ENCODE measurements at places on chromosomes 12 and 14.
A peak's percentile ranks its signal among the peaks of the same experiment; 100 is the strongest.

DNA sequence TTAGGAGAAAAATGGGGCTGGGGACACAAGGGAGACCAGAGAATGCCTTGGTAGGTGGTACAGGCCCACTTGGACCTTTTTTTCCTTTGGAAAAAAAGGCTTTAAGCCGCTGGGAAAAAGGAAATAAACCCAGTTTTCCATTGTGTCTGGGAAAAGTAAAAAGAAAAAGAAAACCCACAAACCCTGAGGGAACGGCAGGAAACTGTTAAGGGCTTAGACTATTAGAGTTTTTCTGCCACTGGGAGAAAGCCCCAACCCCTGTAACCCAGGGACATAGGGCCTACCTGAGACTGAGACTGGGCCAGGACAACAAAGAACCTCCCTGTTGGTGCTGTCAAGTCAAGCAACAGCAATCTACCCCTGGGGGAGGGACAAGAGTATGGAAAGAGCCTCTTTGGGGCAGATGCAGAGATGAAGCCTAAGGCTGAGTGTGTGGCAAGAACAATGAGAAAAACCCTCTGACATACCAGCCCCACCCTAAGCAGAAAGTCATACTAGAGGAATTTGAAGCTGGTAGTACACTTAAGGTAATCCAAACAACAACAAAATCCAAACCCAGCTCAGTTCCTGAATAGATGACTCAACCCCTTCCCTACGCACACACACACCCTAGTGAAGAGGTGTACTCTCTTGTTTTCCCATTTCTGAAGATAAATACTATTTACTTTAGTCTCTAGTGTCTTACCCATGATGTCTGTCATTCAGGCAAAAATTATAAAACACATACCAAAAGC is 22.8 kb downstream of the ATF1 start:
- no peak for DNase-seq

DNA sequence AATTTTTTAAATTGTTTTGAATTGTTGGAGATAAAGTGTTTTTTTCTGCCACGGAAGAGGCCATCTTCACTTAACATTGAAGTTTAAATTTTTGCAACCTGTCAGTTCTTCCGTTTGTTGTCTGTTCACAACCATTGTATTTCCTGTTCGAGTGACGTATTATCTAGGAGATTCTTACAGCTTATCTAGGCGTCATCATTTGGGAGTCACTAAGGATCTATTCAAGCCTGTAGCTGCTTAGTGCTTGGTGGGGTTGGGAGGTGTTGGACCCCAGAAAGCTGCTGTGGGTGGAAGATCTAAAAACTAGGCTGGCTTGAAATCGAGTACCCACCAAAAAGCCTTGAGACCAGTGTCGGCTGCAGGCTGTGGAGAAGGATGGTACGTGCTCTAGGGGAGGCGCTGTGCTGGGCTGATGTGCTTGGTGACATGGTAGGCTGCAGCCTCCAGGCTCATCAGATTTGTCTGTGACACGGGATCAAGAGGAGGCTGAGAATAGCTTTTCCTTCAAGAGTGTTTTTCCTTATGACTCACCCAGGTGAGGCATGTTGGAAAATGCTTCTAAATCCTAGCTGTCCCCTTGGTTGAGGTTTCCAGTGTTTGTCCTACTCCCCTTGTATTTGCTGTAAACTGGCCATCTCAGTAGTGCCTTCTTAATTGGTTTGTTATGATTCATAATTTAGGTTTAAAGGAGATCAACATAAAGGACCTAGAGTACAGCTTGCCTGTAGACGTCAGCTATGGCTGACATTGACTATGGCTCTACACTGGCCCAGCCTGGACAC is 57.8 kb downstream of the ATG14 start:
- no peak for DNase-seq

- DNase-seq, result no peak
These were observed 62.2 kb downstream of the GNG2 start for GRCh38 chr14:51922624-51923023.

DNA sequence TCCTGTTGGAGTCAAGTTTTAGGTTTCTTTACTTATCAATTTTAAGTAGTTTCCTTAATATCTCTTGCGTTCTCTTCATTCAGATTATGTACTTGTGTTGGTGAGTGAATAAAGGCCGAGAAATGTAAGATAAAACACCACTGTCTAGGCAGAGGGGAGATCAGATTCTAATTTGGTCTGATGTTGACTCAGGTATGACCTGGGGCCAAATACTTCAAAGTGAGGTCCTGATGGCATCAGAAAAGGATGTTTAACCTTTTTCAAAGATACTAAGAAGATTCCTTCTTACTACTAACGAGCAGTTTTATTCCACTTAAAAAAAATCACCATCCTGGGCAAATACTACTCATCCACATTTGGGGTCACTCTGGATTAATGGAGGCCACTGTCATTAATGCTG is 26.9 kb downstream of the APPL2 start:
- DNase-seq, result no peak

DNA sequence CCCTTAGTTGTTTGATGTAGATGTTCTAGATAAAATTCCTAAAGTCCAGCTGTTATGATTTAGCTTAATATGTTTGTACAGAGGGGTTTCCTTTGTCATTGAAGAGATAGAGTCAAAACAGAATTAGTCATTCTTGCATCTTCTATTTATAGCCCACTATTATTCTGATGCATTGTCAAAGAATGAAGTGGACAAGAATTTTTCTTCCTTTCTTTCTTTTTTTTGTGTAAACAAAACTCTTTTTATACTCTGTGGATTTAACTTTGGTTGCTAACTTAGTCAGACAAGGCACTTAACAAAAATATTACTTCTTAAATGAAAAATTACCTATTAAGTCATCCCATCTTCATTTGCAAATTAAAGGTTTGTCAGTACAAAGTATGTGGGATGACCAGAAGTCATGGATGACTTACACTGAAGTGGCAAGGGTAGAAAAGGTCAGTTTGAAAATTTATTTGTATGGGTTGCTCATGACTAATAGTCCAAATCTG is 215.6 kb upstream of the DDHD1 start:
- no peak for DNase-seq

GRCh38 chr12:121610239-121611149 is 15.8 kb upstream of the ORAI1 start:
- DNase-seq, result no peak

- DNase-seq, result no peak
These were observed 23.9 kb downstream of the UBE3B start for GRCh38 chr12:109501299-109501698.

- DNase-seq, result no peak
These were observed 20.8 kb downstream of the TPCN1 start for GRCh38 chr12:113242026-113242418.

DNA sequence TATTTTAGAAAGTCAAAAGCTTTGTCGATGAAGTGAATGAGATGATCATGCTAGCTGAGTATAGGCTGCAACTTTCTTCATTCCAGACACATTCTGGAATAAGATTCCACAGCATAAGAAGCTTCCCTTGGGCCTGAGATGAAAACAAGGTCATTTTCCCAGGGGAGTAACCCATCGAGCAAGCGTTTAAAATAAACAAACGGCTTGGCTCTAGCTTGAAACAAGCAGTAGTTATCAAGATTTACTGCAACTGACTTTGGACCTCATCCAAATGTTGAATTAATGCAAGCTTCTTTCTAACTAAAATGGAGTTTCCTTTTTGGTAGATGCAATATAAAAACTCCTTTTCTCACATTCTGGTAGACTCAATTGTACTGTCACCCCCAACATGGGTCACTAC is 23.0 kb downstream of the KCNJ8 start:
- DNase-seq, result no peak

DNA sequence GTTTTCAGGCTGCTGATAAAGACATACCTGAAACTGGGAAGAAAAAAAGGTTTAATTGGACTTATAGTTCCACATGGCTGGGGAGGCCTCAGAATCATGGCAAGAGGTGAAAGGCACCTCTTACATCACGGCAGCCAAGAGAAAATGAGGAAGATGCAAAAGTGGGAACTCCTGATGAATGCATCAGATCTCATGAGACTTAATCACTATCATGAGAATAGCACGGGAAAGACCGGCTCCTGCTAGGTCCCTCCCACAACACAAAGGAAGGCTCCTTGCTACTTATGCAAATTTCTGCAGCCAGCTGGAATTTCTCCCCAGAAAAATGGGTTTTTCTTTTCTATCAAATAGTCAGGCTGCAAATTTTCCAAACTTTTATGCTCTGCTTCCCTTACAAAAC is 174.1 kb upstream of the RMST start:
- no peak for DNase-seq

- peak; percentile 59 for DNase-seq
These were observed 1.9 kb downstream of the ATP6V0A2 start for GRCh38 chr12:123713823-123714585.

- no peak for DNase-seq
These were observed 24.3 kb upstream of the PCNX1 start for GRCh38 chr14:70882776-70883492.

DNA sequence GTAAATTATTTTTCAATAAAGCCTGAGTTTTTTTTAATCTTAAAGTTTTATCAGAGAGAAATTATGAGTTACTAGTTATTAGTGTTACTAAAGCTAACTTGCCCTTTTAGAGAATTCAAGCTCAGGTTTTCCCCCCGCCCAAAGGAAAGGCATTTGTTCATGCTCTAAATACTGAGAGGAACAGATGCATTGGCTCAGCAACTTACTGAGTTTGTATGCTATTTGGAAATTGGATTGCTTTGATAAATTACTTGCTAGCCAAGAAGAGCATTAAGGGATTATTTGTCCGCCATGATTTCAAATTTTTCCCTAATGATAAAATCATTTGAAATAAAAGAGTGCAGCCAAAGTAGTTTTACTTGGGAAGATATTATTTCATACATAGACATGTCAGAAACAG is 149.4 kb downstream of the METTL25 start:
- DNase-seq, result no peak

DNA sequence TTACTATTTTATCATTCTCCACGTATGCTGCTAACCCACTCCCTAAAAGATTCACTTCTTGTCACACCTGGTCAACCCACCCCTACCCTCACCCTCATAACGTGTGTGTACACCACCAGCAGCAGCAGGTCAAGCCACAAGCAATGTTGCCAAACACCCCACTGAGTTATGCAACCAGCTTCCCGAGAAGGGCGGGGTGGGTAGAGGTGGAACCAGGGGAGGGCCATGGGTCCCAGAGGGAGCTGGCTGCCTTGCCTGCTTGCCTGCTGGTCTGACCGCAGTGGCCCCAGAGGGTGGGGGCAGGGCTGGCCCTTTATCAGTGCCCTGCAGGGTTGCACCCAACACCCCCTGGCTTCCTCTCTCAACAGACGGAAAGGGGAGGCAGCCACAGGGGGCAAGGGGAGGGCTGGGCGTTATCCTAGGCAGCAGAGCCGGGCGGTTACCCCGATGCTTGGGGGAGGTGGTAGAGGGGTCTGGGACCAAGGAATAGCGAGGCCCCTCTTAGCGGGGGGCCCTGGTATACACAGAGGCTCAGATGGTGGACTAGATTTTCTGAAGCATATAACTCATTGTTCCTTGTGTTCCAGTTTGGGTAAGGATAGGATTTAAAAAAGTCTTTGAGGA is 3.5 kb upstream of the NFE2 start:
- DNase-seq, result no peak

DNA sequence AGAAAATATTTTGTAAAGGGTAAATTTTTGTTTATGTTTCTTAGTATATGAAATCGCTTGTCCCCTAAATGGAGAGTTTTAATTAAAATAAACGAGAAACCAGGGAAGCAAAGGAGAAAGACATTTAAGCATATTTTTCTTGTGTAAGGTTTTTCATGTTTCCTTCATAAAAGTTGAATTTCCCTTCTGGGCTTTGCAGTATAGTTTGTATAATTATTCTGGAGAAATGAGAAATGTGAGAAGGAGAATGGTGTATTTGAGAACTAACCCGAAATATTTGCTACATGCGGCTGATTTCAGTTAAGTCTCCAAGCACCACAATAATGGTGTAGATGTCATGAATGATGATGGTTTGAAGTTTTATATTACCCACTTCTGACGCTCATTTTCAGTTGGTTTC is 307.7 kb upstream of the SEL1L start:
- DNase-seq, result no peak

GRCh38 chr14:95125221-95125620 is 32.1 kb downstream of the DICER1 start:
- DNase-seq, result no peak

DNA sequence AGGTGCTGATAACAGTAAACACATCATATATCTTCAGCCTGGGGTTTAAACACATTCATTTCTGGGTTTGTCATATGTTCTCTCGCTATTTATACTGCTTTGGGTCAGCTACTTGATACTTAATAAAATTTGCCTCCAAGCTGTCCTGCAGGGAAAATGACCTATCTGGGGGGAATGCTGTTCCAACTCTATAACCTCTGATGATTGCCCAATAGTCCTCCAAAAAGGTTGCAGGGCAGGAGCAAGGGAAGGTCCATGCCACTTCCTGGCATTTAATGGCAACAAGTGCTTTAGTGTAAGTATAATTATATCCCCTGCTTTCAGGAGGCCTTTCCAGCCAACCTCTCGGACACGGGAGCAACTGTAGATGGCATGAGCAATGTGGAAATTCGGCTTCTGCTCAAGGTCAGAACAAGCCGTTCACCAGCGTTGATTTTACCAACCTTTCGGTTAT is 198.0 kb upstream of the EEA1 start:
- DNase-seq, result no peak

GRCh38 chr14:92613008-92613658 is 99.6 kb downstream of the RIN3 start:
- DNase-seq, result peak; percentile 84

DNA sequence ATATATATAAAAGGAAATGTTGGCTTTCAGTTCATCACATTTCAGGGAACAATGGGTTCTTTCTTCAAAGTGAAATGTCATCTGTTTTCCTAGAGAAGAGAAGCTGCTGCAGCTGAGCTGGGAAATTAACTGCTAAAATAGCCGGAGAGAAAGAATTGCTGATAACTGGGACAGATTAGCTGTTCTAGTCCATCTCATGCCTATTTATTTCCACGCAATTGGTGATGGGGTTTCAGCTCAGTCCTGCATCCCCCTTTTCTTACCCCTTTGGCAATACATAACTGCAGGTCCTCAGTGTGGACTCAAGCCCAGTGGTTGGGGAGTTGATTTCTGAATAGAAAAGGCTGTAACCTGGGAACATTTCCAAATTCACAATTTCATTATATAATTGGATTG is 436.9 kb upstream of the TMEM132C start:
- DNase-seq, result no peak

DNA sequence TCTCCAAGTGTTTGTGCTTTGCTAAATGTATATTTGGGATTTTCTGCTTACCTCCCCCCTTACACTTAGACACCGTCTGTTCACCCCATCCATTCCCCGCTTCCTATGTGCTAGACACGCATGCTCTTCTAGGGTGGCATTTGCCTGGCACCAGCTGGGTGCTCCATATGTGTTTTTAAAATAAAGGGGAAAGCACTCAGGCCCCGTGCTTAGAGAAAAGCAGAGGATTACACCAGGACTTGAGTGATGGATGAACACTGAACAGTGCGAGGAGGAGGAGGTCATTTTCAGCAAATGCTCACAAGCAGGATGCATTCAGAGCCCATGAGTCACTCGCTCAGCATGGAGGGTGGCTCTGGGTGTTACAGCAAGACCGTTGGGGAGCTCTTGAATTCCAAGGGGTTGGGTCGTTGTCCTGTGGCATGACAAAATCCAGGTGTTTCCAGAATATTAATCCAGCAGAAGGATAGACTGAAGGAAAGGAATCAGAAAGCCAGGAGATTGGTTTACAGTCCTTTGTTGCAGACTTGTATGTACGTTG is 2.9 kb upstream of the BDKRB1 start:
- DNase-seq, result no peak
